Activated T-helper 9 cell treated with anti-CD3 and anti-CD28 coated beads, Interleukin-2, amount 50 U/mL, for 16 hours (primary cell): ENCODE measurements at places on chromosomes 3 and 15.

GRCh38 chr3:16426665-16427064 is 86.8 kb downstream of the RFTN1 start:
- no peak for DNase-seq

GRCh38 chr3:195099951-195100785 is 170.8 kb downstream of the XXYLT1 start:
- DNase-seq: no peak

DNA sequence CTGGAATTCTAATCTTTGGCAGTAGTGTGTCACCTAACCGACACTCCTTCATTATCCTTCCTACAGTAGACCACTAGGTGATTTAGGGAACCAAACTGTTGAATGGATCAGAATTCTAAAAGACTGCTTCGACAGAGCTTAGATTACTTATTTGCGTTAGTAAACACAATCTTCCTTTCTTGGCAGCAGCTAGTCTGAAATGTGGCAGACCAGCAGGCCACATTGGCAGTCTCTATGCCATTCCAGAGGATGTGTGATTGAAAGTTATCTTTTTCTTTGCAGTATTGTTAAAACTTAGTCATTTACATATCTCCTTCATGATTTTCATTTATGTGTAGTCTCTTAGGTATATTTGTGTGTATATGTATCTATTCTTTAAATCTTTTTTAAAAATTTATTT is 23.6 kb downstream of the MBNL1 start:
- DNase-seq: no peak

GRCh38 chr3:43855674-43856299 is 165.0 kb downstream of the ABHD5 start:
- no peak for DNase-seq

GRCh38 chr15:99167640-99168039 is 62.8 kb downstream of the SYNM start:
- DNase-seq: no peak

DNA sequence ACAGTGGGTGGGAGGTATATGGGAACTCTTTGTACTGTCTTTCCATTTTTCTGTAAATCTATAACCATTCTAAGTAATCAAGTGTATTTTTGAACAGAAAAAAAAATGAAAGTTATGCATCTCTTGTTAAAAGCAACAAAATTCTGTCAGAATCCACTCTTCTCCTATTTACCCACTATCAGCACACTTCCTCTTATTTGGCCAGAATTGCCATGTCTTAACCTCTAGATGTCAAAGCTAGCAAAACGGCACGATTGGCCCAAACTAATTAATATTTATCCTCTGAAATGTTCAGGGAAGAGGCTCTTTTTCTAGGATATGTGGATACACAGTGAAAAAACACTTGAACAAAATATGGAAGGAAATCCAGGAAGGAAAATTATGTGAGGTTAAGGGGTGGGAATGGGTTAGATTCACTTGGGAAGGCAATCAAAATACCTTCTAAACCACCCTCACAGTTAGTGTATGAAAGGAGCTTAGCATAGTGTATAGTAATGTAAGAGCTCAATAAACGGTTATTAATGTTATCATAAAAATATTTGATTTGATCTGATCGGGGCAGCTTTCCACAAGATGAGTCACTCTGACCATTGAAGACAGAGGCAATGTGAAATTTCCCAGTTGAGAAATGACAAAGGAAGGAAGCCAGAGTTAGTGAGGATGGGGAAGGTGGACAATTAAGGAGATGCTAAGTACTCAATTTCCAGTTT is 20.1 kb upstream of the TGFBR2 start:
- no peak for DNase-seq

GRCh38 chr3:4978204-4978965 is 852 bp upstream of the BHLHE40 start:
- DNase-seq: peak; percentile 83

- no peak for DNase-seq
These were observed 111.3 kb downstream of the GBE1 start for GRCh38 chr3:81650187-81650586.

- DNase-seq: no peak
These were observed 39.4 kb downstream of the DNAH1 start for GRCh38 chr3:52355526-52355925.

DNA sequence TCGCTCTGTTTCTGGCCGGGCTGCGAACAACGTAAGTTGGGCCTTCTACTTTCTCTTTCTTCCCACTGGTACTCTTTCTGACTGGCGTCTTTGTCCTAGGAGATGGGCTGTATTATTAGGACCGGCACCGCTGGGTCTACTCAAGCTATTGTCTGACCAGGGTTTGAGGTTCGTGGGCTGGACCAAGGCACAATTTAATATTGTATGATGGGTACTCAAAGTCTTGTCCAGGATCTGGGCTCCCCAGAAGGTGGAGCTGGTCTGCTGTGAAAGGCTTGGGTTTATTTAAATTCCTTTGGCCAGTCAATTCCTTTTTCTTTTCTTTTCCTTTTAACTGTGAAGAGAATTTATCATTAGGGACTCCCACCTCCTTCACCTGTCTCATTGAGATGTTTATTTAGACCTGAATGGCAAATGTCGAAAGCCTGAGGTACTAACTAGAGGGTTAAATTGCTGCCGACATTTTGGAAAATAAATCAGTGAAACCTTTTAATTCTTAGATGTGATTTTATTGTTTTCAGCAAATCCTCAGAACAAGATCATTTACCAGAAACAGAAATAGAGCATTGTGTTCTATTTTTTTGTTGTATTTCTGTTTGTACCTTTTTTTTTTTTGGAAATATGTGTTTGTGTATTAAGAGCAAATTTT is 410 bp downstream of the LRRC49 start:
- DNase-seq: no peak

GRCh38 chr3:42214064-42214463 is 51.9 kb downstream of the CCK start:
- no peak for DNase-seq

- no peak for DNase-seq
These were observed 49.3 kb downstream of the CHST2 start for GRCh38 chr3:143168855-143169192.

DNA sequence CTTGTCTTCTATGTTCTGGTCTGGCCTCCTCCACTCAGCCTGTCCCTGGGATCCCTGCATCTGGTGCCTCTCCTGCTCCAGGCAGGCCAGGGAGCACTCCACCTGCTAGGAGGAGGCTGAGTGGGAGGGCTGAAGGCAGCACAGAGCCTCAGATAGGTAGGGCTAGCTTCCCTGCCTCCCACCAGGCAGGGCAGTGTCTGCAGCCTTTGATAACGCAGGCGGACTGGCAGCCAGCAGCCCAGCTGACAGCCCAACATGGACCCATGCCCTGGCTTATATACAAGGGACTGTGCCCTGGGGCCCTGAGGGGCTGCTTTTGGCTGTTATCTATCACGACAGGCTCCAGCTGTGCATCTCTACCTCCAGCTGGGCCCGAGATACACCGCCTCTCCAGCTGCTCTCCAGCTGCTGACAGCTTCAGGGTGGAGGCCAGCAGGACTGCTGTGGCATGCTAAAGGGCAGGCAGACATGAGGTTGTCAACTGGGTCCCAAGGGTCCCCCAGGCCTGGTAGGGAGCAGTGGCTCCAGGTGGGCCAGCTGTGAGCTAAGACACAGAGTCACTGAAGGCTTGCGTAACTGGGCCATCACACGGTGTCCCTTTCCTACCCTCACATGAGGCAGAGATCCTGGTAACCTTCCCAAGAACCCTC is 5.2 kb upstream of the CLK3 start:
- no peak for DNase-seq

DNA sequence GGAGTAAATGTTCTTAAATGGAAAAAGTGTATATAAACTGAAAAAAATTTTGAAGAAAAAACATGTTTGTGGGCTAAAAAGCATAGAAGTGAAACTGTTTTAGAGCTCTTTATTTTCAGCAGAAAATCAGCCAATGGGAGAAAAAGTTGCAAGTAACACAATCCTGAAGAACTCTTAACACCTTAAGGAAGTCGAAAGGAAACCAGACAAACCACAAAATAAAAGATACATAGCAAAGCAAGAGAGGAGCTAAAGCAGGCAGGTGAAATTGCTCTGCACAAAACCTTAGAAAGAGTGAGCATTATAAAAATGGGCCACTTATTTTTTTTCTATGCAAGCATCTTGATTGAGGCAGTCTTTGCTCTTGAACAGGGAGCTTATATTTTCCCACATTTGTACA is 300.5 kb downstream of the RAP2B start:
- no peak for DNase-seq

DNA sequence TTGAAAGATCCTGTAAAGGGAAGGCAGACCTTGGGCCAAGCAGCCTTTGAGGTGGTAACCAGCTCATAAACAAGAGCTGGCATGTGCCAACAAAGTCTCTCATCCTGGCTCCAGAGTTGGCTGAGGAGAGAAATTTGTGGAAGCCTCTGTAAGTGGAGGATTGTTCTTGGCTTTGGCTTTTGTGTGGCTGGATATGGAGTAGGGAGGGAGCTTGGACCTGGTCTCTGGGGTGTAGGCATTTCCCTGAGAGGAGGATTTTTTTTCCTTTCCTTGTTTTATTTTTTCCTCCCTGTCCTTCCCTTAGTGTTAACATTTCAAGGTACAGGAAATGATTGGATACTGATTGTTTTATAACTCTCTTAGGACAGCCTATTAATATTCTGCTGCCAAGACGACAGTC is 60.8 kb downstream of the ZNF609 start:
- DNase-seq: no peak

GRCh38 chr3:171833789-171834460 is 9.2 kb upstream of the TMEM212 start:
- DNase-seq: no peak

DNA sequence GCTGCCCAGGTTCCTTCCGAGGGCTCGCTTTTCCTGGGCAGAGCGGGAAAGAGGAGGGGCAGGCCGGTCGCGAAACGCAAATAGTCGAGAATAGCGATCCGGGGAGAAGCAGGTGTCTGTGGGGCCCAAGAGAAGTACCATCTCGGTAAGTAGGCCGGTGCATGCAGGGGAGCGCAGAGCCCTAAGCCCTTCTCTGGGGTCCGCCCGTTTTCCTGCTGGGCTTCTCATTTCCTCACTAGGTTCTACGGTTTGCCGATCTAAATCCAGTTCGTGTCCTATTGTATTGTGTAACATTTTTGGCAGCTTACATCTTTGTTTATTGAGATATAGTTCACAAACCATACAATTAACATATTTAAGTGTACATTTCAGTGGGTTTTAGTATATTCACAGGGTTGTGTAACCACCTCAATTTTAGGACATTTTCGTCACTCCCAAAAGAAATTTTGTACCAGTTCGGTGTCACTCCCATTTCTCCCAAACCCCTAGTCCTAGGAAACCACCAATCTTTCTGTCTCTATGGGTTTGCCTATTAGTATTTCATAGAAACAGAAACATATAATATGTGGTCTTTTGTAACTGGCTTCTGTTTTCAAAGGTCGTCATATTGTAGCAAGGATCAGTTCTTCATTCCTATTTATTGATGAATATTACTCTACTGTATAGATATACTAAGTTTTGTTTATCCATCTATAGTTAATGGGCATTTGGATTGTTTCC is 6.8 kb upstream of the TRIM69 start:
- no peak for DNase-seq

DNA sequence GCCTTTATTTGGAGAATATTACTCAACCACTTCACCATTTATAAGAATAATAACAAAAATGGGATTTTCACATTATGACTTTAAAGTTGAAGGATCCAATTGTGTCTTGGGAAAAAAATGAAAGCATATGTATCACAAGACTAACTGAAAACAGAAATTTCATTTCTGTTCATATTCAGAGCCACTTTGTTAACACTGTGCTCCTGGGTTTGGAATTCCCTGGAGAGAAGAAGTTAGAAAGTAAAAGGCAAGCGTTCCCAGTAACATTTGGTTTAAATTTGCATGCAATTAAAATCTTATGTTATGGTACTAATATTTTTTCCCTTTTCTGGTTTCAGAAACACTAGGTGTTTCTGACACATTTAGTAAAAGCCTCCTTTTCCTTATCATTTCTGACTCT is 230.8 kb downstream of the RBMS3 start:
- DNase-seq: no peak

DNA sequence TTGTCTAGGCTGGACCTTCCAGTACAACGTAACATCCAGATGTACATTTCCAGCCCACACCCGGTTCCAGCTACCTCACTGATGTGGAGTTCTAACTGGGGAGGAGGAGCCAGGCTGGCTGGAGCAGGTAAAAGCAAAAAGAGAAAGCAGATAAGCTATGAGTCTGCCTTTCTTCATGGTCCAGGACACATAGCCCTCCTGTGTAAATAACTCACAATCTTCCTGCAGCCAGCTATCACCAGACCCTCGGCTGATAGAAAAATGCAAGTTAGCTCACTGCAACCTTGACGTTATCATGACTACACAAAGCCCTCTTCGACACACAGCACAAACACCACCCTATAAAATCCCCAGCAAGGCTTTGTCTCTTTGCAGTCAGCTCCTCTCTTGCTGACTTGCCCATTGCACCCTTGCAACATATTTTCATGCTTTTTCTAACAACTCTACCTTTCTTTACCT is 20.5 kb upstream of the ELP6 start:
- DNase-seq: no peak

- DNase-seq: no peak
These were observed 18.1 kb downstream of the CSRNP1 start for GRCh38 chr3:39135170-39135805.

GRCh38 chr3:177692304-177692975 is 495.2 kb upstream of the TBL1XR1 start:
- no peak for DNase-seq

DNA sequence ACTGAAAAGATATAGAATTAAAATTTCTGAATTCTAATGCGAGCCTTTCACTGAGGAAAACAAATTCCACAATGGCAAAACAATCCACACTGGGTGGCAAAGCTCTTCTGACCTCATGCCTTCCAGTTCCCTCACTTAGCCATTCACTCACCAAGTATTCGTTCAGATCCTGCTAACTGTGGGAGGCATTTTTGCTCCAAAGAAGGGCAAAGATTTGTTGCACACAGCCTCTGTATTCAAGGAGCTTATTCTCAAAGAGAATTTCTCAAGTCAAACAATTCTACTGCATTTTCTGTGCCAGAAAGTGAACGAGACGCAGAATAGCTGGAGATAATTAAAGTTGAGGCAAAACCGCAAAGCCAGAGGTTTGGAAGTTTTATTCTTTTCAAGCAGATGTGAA is 77.3 kb downstream of the CPNE4 start:
- DNase-seq: no peak

DNA sequence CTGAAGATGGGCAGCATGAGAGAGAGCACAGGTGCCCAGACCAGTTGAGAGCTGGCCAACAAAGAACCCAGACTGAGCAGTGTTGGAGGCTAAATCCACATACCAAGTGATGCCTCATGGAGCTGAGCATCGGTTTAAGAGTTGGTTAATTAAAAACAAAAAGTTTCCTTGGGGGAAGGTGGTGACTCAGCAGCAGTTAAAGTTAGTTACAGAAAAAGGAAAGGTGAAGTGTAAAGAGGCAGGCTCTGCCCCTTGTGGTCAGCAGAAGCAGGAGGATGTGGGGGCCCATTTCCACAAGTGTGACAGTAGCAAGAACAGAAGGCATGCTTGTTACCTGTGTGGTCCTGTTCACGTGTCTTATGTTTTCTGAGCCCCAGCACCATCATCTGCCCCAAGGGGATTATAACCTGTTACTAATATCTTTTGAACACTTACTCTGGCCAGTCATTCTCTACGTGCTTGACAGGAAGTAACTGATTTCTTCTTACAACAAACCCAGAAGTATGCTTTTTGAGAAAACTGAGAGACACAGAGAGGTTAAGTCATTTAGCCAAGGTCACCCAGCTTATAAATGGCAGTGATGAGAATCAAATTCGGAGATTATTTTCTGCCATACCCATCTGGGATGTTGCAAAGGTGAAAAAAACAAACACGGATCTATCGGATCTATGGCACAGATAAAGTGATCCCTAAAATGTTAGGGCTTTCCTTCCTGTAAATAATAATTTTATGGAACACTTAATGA is 91.0 kb downstream of the EPHB1 start:
- no peak for DNase-seq

GRCh38 chr15:71375934-71376333 is 260.7 kb downstream of the THSD4 start:
- DNase-seq: no peak
